ENCODE measurements at places on chromosomes 6 and 20. TPM values are rescaled to one million over a fixed set of nuclear protein-coding genes. Genes with fewer than 3 reads are reported as not detected.

- no peak for DNase-seq
These were observed 427 bp upstream of the NFKBIE start for GRCh38 chr6:44265722-44266233.

KIF3B gene
- 11.0 TPM for polyA plus RNA-seq

- DNase-seq = peak; percentile 4
These were observed 372.1 kb upstream of the CNR1 start for GRCh38 chr6:88538130-88538706.

UNC93A gene
- not detected for polyA plus RNA-seq

PTCHD4 gene
- polyA plus RNA-seq = 0.77 TPM

DNA sequence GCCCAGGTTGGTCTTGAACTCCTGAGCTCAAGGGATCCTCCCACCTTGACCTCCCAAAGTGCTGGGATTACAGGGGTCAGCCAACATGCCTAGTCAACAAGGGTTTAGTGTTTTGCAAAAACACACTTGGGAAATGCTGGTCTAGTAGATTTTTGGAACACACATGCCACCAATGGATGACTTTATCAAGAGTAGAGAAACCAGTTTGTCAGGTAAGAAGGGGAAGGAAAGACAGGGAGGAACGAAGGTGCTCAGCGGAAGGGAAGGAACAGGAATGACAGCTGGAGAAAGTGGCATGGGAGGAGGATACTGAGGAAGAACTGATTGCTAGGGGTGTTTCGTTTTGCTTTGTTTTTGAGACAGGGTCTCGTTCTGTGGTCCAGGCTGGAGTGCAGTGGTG lies 15.6 kb upstream of the SEC63 start:
- DNase-seq = no peak

ADGRF4 gene
- not detected for polyA plus RNA-seq

GDAP1L1 gene
- 0.30 TPM for polyA plus RNA-seq

- no peak for DNase-seq
These were observed 65.2 kb downstream of the GCNT2 start for GRCh38 chr6:10586302-10586701.

CAP2 gene
- polyA plus RNA-seq = 213 TPM

GRCh38 chr6:95784019-95784418 lies 206.7 kb downstream of the MANEA start:
- DNase-seq = no peak

- no peak for DNase-seq
These were observed 172.1 kb downstream of the MTFR2 start for GRCh38 chr6:136077834-136078576.

GRCh38 chr20:41048461-41049301 lies 20.1 kb downstream of the TOP1 start:
- DNase-seq = no peak

DNA sequence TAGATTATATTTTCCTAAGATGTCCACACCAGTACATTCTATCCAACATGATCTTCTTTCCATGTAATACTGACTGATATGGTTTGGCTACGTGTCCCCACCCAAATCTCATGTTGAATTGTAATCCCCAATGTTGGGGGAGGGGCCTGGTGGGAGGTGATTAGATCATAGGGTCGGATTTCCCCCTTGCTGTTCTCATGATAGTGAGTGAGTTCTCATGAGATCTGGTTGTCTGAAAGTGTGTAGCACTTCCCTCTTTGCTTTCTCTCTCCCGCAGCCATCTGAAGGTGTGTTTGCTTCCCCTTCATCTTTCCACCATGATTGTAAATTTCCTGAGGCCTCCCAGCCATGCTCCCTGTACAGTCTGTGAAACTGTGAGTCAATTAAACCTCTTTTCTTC lies 12.2 kb upstream of the HBS1L start:
- no peak for DNase-seq

DNA sequence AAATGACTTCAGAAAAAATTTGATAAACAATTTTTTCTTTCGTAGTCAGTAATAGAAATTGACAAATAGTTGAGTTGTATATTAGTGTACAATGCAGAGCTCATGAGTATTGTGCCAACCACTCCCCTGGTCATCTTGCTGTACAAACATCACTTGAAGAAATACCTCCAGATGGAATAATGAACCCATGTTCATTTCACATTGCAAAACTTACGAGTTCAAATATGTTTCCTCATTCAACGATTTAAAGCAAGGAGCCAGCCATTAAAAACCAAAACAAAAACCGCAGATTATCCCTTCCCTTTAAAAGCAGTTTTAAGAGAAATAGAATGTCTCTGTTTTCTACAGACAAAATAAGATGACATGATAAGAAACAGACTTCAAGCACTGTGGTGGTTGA lies 62.5 kb downstream of the RALGAPA2 start:
- DNase-seq = no peak

SLA2 gene
- polyA plus RNA-seq = 0.13 TPM

GRCh38 chr6:70686548-70687133 lies 19.0 kb downstream of the SMAP1 start:
- DNase-seq = peak; percentile 26

DNA sequence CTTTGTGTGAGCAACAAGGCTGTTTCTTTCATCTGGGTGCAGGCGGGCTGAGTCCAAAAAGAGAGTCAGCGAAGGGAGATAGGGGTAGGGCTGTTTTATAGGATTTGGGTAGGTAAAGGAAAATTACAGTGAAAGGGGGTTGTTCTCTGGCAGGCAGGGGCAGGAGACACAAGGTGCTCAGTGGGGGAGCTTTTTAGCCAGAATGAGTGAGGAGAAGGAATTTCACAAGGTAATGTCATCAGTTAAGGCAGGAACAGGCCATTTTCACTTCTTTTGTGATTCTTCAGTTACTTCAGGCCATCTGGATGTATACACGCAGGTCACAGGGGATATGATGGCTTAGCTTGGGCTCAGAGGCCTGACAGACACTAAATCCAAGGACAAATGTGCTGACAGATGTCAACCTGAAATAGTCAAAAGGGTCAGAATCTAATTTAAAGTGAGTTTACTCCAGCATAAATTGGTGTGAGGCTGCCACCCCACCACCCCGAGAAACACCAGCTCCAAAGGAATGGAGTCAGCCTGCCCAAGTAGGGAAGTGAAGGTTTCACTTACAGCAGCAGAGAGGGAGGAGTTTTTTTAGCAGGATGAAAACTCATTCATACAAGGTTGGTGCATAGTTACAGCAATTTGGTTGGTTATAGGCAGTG lies 560.0 kb upstream of the CDH4 start:
- no peak for DNase-seq

GRCh38 chr6:90715093-90715655 lies 128.3 kb upstream of the MAP3K7 start:
- no peak for DNase-seq

Data from hindlimb muscle (tissue), 1 donor.